Activated CD4-positive, alpha-beta T cell treated with anti-CD3 and anti-CD28 coated beads for 24 hours (primary cell): ENCODE measurements at places on chromosomes 7 and 10.

DNA sequence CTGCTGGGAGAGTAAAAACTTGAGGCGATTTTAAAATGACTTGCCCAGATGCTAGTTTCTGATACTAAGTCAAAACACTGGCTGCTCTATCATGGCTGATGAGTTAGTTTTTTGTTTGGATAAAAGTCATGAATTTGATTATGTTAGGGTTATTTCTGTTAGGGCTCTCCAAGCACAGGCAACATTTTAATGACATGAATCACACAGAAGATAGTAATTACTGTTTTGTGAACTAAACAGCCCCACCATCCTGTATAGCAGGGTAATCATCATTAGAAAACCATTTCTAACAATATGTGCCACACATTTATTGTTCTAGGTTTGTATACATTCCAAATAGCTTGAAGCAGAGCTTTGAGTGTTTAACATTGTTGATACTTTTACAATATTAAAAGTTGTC is 750.3 kb downstream of the ANKRD7 start:
- DNase-seq = no peak

- no peak for DNase-seq
Observed at GRCh38 chr10:6053816-6054631, 8.1 kb downstream of the IL2RA start.

DNA sequence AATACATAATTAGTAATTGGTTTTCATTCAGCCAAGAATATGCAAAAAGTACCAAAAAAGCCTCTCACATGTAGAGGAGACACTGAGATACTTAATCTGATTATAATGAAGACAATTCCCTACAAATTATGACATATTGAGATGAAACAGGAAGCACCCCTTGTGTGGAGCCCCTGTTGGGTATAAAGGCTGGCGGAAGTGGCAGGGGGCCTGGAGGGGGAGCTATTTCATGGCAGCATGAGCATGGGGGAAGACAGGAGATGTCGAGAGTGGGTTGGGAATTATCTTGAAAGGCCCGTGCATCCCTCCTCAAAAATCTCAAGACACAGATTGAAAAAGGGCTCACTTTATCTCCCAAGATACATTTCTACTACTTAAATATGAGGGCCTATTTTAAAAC is 96.9 kb downstream of the PIP4K2A start:
- no peak for DNase-seq

DNA sequence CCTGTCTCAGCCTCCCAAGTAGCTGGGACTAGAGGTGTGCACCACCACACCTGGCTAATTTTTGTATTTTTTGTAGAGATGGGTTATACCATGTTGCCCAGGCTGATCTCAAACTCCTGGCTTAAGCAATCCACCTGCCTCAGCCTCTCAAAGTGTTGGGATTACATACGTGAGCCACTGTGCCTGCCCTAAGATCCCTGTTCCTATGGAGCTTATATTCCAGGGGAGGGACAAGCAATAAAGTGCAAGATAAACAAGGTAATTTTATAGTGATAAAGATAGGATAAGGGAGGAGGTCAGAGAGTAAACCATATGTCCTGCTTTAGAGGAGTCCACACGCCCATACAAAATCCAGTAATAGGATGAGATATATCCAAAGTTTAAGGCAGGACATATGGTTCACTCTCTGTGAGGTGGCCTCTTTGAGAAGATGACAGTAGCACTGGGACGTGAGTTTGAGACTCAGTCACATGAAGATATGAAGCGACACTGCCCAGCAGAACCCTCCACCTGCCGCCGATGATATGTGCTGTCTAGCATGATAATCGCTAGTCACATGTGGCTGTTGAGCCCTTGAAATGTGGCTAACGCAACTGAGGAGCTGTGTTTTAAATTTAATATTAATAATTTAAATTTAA is 113.5 kb upstream of the PDCD4 start:
- no peak for DNase-seq

- no peak for DNase-seq
Observed at GRCh38 chr10:112379635-112380296, 5.8 kb downstream of the ACSL5 start.

GRCh38 chr7:81062755-81063154 is 143.9 kb upstream of the SEMA3C start:
- no peak for DNase-seq

DNA sequence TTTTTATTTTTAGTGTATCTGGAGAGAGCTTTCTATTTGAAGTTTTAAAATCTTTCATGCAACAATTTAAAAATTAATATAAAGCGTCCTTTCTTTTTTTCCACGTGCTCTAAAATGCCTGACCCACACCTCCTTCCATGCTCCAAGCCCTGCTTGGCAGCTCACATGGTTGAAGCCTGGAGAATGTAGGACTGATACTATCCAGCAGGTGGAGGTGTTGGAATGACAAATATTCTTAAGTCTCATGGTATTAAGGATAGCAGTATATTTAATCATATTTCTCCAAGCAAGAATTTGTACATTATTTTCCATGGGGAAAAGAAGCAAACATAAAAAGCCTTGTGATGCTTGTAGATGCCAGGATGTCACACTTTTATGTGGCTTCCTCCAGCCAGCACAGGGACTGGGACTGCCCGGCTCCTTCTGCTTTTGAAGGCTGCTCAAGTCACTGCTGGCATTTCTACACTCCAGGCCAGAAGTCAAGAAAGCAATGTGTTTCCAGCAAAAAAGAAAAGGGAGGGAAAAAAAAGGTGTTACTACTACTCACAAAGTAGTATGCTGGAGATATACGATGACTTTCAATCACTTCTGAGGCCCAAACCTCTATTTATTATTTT is 49.7 kb downstream of the BZW2 start:
- DNase-seq = no peak

DNA sequence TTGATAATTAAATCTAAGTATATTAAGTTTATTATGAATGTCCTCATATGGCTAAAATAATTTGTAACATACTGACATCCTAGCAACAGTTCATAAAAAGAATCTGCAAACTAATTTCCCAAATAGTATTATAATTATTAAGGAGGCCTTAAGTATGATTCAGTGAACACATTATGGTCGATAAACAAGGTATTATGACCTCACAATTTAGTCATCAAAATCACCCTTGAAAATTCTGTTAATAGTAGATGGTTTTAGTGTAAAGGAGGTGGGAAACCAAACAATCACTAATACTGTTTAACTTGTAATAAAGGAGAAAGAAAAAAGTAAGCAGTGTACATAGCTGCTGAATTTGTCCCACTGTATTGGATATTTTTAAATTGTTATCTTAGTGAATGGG is 2.1 kb downstream of the ETV1 start:
- no peak for DNase-seq

- no peak for DNase-seq
Observed at GRCh38 chr10:73253225-73253555, 746 bp upstream of the MRPS16 start.

DNA sequence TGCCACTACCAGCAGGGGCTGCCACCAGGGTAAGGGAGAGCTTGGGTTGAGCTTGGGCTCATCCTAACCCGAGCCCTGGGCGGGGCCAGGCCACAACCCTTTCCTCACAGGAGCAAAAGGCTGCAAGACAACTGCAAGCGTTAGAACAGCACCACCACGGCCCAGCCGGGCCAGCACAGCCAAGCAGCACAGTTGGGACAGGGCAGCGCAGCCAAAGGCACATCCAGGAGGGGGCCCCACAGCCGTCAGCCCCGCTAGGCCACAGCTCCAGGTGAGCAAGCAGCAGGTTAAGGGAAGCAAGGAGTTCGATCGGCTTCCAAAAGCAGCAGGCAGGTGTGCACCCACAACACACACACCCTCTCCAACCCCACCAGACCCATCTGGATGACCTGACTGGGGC is 7.0 kb upstream of the NDST2 start:
- DNase-seq = no peak

DNA sequence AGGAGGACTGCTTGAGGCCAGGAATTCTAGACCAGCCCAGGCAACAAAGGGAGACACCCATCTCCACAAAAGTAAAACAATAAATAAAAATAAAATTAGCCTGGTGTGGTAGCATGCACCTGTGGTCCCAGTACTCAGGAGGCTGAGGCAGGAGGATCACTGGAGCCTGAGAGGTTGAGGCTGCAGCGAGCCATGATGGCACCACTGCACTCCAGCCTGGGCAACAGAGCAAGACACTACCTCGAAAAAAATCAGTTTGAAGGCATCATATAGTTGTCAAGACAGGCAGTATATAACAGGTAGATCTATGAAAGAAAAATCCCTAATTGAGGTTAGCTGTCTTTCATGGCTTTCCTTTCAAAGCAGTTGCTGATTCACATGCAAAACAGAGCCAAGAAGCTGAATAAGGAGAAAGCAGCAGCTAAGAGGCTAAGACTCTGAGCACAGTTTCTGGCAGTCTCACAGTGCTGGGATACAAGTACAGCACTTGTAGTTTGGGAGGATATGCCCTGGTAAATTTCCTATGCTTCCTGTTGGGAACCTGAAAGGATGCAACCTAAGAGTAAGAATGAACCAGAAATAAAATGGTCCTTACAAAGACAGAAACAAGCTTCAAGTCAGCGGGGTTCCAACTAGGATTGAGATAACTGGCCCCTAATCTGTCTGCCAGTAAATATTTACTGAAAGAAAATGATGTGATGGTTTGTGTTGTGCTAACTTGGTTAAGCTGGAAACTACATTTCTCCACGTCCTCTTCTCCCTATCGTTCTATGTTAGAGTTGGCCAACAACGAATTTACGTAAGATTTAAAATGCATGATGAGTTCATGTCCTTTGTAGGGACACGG is 368.5 kb upstream of the HPS1 start:
- no peak for DNase-seq

GRCh38 chr10:113958631-113959382 is 84.9 kb upstream of the ADRB1 start:
- DNase-seq = peak; percentile 20

- DNase-seq = no peak
Observed at GRCh38 chr7:122770686-122771335, 68.1 kb upstream of the RNF148 start.

- no peak for DNase-seq
Observed at GRCh38 chr10:88979153-88979562, 11.4 kb upstream of the FAS start.

DNA sequence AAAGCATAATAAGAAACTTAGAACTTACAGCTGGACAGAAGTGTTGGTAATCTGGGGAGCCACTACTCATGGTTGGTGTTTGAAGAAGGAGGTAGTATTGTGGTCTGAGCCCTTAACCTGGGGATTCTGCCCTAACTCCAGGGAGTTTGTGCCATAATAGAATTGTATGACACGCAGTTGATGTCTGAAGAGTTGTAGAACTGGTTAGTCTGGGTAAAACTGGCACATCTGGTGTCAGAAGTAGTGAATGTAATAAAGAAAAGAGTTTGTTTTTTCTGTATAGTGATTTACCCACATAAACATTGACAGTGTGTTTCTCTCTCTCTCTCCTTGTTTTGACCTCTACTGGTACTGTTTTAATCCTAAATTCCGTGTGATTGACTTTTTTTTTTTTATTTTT is 448.1 kb upstream of the SEMA3D start:
- no peak for DNase-seq

- no peak for DNase-seq
Observed at GRCh38 chr7:79386688-79387422, 66.6 kb downstream of the MAGI2 start.

GRCh38 chr10:112375721-112376395 is 1.9 kb downstream of the ACSL5 start:
- DNase-seq = no peak

GRCh38 chr7:107041097-107041496 is 3.4 kb upstream of the PRKAR2B start:
- no peak for DNase-seq

DNA sequence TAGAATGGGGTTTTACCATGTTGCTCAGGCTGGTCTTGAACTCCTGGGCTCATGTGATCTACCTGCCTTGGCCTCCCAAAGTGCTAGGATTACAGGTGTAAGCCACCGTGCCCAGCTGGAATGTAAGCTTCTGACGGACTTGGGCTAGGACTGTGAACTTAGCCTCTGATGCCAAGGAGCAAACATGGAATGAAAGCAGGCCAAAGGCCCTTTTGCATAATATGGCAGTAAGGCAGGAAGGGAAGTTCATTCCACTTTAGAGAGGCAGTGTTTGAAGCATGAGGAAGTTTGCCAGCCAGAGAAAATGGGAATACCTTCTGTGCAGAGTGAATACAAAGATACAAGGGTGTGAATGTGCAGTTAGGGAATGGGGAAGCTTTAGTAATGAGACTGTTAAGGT is 20.3 kb downstream of the VCL start:
- no peak for DNase-seq

- no peak for DNase-seq
Observed at GRCh38 chr10:131226446-131227162, 84.9 kb downstream of the TCERG1L start.

- DNase-seq = no peak
Observed at GRCh38 chr7:36051501-36051900, 101.6 kb upstream of the EEPD1 start.

DNA sequence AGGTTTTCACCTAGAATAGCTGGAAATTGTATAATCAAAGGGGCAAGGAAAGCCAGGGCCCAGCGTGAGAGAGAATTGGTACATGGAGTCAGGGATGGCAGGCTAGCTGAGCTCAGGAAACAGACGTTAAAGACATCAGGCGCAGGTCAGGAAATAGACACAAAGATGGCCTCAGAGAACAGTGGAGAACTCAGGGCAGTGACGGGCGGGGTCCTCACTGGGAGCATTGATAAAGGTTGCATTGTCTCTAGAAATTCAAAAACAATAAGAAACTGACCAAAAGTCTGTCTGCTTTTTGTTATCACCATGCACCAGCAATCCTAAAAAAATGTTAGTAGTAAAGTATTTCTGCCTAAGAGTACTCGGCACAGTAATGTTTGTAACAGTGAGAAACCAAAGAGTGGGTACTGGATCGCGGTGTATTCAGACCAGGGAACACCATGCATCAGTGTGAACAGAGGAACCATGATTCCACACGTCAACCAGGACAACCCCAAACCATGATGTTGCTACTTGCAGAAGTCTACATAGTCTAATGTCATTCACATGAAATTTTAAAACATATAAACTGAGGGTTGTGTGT is 81.9 kb upstream of the AUTS2 start:
- no peak for DNase-seq

GRCh38 chr7:5296611-5297226 is 14.0 kb downstream of the SLC29A4 start:
- DNase-seq = peak; percentile 62

GRCh38 chr10:53690524-53691240 is 918.1 kb upstream of the MBL2 start:
- no peak for DNase-seq

DNA sequence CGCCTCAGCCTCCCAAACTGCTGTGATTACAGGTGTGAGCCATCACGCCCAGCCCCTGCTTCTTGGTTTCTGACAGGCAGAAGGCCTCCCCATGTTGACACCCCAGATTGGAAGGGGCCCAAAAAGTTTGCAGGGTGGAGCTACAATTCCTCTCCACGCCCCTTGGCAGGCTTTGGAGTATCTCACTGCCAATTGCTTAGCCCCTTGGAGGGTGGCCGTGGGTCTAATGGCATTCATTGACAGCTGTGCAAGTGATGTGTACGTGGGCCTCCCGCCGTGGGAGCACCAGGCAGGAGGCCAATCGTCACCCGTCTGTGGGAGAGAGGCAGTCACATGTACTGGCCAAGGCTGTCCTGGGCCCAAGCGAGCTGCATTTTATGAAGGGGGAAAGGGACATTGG is 73.7 kb upstream of the PPIF start:
- DNase-seq = no peak
